ENCODE measurements at places on chromosomes 2 and 18. TPM values are rescaled to one million over a fixed set of nuclear protein-coding genes. Genes with fewer than 3 reads are reported as not detected.

The AOX1 gene
- total RNA-seq, result 0.61 TPM

The MAPK4 gene
- total RNA-seq, result 55.8 TPM

The PLCL1 gene
- 0.83 TPM for total RNA-seq

The KCNS3 gene
- 35.0 TPM for total RNA-seq

The RESP18 gene
- total RNA-seq, result not detected

The SCTR gene
- not detected for total RNA-seq

The POTEJ gene
- not detected for total RNA-seq
